ENCODE measurements at places on chromosomes 5 and 9.

DNA sequence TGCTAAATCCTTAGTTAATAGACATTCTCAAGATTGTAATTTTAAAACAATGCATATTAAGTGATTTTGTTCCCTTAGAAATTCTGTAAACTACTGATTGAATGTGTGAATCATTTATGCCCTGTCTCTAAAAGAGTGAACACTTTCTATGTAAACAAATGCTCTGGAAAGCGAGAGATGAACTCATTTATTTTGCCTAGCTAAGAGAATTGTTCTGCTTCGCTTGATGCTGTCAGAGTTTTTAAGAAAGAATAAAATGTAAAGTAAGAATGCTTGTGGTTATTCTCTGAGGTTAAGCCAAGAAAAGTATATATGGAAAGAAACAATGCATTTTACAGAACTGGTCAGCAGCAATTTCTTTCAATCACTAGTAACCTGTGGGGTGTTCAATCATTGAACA lies 347.4 kb upstream of the NUDT12 start:
- DNase-seq = no peak

DNA sequence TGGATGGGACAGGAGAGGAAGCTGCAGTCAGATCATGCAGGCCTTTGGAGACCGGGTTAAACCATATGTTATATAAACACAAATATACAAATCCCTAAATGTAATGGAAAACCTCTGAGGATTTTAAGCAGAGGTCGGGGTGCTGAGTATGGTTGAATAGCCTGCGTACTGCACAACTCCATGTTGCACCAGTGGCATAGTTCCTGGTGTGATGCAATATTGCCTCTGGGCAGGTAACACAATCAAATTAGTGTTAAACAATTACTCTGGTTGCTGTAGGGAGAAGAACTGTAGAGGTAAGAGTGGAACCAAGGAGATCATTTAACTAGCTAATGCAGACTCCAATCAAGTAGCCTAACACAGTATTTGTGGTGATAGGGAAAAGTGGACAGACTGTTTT lies 21.3 kb upstream of the RNF145 start:
- no peak for DNase-seq

DNA sequence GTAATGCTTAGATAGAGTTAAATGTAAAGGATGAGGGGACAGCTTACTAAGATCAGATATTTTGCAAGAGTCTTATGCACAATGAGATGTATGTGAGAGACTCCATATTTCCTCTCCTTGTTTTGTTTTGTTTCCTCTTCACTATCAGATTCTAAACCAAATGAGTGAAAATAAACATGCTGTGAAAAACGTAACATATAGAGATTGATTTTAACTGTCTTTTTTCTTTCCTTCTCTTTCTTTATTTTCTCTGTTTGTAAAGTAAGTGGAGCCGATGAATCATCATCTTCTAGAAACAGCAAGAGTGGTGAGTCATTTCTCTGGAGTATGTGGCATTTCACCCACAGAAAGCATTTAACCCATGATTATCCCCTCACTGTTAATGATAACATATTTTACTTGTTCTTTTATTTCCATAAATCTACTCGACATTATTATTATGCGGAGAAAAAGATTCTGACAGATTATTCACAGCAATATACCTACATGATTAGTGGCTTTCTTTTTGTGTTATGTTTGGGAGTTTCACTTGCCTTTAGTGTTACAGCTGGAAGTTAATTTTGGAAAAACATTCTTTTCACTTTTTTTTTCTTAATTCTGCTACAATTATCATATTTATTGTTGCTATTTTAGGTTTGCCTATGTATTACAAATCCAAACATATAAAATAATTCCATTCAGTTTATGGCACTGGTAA lies 2.1 kb upstream of the ANXA1 start:
- no peak for DNase-seq

DNA sequence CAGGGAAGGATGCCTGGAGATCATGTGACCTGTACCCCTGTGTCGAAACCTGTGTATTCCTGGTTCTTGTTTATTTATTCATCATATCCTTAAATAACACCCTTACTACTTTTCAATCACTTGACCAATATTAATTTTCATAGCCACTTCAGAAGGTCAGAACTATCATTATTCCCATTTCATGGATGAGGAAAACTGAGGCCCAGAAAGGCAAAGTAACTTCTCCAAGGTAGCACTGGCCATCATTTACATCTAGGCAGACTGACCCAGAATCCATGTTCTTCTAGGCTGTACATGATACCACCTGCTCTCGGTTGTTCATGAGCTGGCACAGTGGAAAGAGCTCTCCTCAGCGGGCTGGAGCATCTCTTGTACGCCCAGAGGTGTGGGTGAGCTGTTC lies 49.4 kb downstream of the KCNIP1 start:
- no peak for DNase-seq

DNA sequence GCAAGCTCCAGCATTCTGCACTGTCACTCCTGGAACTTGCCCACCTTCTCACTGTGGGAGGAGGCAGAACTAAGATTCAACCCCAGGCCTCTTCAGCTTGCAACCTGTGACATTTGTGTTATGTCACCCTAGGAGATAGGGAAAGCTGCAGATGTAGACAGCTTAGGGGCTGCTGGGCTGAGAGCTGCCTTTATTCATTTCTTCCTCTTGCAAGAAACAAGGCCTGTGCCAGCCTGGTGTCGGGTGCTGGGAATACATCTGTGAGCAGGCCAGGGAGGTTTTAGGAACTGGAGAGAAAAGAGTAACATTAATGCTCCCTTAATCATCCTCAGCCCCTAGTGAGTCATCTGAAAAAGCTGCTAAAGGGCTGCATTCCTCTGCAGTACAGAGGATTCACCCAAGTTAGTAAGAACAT lies 101.8 kb downstream of the FGF18 start:
- no peak for DNase-seq

DNA sequence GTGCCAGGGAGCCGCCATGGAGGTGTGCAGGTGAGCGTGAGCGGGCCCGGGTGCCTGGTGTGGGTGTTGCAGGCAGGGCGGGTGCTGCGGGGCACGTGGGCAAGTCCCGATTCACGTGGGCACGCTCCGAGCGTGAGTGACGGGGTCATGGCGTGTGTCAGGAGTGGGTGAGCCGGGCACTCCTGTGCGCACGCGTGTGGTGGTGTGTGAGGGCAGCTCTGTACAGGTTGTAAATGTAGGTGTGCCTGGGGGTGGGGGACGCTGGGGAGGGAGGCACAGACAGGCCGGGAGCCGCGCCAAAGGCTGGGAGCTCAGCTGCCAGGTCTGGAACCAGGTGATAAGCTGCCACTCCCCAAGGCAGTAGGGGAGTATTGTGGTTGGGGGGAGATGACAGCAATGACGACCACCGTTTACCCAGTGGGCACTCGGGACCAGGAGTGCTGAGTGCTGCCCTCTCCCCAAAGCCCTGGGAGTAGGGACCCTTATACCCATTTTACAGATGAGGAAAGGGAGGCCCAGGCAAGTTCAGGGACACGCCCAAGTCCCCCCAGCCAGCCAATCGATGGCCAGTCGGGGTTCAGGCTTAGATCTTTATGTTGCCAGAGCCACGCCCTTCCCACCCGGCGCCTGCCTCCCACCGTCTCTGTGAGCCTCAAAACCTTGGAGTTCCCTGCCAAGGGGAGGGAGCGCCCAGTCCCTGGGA lies 9.6 kb downstream of the NCS1 start:
- no peak for DNase-seq

GRCh38 chr5:39167141-39167971 lies 52.0 kb downstream of the FYB1 start:
- peak; percentile 87 for DNase-seq

GRCh38 chr5:99102073-99102697 lies 173.4 kb upstream of the CHD1 start:
- DNase-seq = no peak

DNA sequence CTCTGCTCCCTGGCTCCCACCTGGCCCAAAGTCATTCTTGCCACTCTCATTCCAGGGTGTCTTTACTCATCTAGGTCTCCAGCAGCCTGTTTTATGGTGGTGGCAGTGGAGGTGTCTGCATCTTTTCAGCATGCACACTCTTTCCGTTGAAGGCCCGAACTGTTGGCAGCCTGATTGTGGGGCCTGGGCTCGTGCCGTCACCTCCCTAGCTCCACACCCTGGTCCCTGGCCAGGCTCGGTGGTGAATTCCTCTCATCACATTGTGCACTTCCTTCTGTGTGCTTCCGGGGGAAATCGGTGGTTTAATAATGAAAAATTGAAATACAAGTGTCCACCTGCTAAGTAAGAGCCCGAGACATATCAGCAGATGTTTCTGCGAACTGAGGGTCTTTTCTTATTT lies 214.3 kb downstream of the TRIO start:
- no peak for DNase-seq

DNA sequence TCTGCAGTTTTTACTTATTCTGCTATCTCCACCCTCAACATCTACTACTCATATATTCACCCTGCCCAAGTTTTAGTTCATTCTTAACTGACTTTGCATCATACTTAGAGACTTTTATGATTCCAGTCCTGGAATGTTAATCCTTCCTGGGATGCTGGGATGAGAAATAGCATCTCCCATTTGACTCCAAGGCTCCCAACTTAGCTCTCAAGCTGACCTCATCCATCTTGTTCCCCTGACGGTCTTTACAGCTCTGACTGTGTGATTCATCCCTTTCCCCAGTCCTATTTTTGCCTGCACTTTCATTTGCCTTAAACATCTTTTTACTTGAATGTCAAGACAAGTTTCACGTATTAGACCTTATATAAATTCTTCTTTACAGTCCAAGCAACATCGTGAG lies 297.8 kb downstream of the EPB41L4A start:
- no peak for DNase-seq

- no peak for DNase-seq
These were observed 238.0 kb upstream of the IRX2 start for GRCh38 chr5:2989517-2989916.

DNA sequence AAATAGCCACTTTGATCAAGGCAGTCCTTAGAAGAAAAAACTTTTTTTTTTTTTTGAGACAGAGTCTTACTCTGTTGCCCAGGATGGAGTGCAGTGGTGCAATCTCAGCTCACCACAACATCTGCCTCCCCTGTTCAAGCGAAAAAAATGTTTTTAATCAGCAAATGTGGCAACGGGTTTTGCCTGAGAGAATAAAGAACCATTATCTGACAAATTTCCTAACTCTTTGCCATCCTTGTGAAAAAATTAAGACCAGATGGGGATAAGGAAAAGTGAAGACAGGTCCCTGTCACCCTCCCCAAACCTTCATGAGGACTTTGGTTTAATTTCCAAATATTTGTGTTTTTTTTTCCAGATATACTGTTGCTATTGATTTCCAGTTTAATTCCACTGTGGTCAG lies 107.3 kb upstream of the SPOCK1 start:
- no peak for DNase-seq

- DNase-seq = no peak
These were observed 32.4 kb downstream of the HAPLN1 start for GRCh38 chr5:83688281-83688680.

GRCh38 chr5:91255396-91256141 lies 127.5 kb downstream of the ARRDC3 start:
- no peak for DNase-seq

DNA sequence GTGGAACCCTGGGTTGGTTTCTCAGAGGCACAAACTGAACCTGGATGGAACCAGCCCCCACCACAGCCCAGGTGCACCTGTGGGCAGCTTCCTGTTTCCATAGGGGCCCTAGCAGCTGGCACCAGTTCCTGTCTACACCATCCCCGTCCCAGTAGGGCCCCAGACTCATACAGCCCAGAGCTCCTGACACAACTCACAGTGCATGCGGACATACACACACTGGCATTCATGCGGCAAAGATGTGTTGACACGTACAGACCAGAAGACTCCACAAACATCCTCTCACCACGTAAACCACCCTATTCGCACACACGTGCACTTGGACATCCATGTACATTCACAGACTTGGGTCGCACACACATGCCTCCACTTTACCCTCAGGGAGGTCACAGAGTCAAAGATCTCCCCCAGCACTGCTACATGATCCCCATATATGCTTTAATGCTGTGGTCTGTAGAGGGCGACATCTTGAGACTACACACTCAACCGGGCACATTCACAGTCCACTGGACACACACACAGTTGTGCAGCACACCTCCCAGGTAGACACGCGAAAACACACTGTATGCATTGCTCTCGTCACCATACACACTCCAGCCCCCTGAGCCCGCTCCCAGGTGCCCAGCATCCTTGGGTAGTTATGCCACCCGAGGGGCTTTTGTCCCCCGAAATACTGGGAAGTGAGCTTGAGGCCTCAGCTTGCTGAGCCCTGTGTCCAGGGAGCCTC lies 22.4 kb downstream of the CXXC5 start:
- peak; percentile 68 for DNase-seq

DNA sequence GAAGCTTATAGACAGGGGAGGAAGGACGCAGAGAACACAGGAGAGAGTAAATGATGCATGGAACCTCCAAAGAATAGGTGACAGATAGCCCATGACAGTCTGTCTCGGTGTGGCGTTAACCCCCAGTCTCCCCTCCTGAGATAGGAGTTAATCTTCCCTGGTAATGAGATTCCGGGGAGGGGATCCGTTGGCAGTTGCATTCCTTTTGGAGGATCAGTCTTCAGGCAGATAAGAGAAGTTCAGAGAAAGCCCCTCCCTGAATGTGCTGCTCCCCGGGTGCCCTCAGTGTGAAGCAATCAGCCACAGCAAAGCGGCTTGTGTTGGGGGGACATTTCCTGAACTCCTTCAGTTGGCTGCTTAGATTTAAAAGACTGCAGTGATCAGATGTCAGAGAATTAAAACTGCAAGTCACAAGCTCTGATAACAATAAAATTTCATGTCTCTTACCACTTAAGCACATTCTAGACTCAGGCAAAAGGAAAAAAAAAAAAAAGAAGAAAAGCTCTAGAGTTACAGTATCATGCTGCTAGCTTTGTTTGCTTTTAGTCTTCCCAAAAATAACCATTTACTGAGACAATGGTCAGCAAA lies 121.1 kb downstream of the EGFLAM start:
- DNase-seq = no peak

DNA sequence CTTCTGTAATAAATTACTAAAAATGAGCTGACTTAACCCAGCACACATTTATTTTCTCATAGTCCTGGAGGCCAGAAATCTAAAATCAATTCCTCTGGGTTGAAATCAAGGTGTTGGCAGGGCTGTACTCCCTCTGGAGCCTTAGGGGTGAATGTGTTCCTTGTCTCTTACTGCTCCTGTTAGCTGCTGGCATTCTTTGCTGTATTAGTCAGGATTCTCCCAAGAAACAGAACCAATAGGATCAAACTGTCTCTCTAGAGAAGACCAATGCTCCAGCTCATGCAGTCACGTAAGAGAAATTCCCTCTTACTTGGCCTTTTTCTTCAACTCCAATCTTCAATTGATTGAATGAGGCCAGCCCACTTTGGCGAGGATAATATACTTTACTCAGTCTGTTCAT lies 15.3 kb upstream of the CD180 start:
- DNase-seq = no peak

GRCh38 chr5:82332886-82333615 lies 54.9 kb upstream of the RPS23 start:
- no peak for DNase-seq
